AG04450 (cell line): ENCODE measurements at places on chromosomes 6 and 20.

GRCh38 chr20:37899105-37900045, 3.6 kb upstream of the VSTM2L start:
- no peak for DNase-seq

DNA sequence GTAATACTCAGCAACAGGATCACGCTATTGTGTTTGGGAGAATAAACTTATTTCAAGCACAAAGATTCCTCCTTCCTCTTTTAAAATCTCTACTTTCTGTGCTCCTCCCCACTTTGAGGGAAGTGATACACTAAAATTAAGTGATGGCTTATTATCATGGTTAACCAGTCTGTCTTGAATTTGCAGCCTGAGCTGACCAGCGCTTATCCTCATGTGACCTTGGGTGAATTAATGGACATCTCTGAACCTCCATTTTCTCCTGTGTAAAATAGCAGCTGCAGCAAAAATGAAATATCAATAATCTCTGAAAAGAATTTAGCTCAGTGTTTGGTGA, 222.6 kb downstream of the BCAS1 start:
- DNase-seq = no peak

DNA sequence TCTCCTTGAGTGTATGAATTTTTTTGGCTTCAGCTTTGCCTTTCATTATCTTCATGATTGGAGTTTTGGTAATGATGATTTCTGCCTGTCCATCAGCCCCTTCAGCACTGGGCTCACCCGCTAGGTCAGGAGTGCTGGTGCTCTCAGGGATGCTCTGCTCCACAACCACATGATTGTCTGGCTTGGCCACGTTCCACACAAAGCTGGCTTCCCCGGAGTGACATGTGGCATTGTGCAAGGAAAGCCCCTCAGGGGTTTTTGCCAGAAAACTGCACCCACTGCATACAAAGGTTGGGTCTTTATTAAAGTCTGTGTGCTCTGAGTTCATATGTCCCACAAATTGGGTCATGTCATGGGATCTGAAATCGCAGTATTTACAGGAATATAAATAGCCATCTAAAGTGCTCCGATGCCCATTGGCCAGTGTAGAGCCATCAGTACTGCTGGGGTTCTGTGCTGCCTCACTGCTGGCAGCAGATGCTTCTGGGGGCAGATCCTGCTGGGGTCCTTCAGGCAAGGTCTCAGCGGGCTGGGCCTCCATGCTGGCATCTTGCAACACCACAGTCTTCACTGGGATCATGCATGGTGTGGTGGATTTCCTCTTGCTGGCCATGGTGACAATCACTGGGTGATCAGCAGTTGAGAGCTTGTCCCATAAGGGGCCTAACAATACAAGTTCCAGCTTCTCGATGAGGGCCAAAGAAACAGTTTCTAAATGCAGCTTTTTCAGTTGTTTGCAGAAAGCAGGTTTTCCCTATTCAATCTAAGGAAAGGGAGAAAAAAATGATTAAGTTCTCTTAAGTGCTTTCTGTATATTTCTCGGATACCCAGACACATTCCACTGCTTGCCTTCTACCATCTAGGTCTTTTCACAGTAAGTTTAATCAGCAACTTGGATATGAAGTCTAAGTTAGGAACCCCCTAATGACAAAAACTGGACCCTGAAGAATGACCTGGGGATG, 67.2 kb downstream of the PLCG1 start:
- DNase-seq = no peak

DNA sequence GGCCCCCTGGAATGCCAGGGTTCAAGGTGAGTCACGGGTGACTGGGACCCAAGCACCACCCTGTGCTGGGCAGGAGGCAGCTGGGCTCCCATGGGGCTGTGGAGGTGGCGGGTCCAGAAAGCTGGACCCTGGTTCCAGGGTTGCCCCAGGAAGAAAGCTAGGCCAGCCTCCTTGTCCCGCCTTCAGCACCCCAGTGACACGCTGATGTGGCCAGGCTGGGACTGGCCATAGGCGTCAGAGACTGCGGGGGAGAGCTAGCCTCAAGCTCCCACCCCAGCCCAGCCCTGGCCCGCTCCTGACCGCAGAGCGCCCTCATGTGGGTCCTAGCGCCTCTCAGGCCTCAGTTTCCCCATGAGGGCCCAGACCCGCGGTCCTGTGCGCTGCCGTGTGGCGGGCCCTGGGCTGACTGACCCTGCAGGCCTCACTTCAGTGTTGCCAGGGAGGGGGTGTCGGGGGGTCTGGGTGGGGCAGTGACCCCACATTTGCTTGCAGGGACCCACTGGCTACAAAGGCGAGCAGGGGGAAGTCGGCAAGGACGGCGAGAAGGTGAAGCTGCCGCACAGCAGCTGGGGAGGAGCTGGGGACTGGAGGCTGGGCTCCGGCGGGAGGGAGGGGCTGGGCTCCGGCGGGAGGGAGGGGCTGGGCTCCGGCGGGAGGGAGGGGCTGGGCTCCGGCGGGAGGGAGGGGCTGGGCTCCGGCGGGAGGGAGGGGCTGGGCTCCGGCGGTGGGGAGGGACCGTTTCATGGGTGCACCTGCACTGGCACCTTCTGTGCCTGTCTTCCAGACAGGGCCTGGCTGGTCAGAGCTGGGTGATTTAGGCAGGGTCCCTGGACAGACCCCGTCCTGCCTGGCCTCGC, 7.9 kb downstream of the COL9A3 start:
- DNase-seq = no peak

DNA sequence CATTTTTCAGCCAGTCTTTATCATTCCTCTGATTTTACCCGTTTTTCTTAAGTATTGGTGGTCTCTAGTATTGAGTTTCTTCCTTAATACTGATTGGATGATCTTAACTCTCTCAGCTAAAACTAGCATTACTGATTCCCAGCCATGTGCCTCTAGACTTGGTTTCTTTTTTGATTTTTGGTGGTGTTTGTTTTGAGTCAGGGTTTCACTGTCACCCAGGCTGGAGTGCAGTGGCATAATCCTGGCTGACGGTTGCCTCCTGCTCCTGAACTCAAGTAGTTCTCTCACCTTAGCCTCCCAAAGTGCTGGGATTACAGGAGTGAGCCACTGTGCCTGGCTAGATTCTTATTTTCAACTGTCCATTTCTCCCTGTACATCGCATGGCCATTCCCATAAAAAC, 24.9 kb downstream of the DPPA5 start:
- no peak for DNase-seq

DNA sequence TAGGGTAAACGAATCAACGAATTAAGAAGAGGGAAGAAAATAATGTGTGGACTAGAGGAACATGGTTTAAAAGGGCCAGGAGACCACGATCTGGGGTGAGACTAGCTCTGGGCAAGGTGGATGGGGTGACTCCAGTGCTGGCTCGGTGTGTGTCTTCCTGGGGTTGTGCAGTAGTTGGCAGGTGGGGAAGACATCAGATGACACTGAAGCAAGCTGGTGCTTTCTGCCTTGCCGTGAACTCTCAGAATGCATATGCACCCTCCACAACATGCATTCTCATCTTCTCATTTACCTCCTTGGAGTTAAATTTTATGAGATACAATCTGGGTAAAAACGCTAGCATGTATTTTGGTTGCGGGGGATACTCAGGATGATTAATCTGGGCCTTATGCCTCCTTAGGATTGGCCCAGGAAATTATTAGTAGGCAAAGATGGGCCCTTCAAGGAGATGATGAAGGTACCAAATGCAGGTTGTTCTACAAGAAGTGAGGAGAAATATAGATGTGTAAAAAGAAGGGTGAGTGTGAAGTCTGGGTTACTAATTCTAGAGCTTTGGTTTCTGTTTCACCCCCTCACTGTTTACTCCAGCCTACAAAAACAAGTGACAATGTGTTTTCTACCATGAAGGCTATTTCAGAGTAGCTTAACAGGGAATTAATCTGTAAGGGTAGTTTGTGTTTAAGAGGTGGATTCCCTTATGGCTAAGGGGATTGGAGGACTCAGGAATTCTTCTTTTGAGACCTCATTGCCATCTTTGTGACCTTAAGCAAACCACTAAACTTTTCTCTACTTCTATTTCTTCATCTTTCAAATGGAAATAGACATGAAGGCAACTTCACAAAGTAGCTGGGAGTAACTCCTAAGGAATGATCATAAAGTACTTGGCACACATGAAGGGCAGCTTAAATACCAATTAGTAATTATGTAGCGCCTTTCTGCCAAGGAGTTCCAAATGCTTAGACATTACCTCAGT, 71.0 kb upstream of the SUPT3H start:
- DNase-seq = no peak

DNA sequence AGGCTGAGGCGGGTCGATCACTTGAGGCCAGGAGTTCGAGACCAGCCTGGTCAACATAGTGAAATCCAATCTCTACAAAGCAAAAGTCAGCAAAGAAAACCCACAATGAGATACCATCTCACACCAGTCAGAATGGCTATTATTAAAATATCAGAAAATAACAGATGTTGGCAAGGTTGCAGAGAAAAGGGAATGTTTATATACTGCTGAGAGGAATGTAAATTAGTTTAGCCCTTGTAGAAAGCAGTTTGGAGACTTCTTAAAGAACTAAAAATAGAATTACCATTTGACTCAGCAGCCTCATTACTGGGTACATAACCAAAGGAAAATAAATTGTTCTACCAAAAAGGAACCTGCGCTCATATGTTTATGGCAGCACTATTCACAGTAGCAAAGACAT, 16.7 kb upstream of the GCM1 start:
- peak; percentile 34 for DNase-seq

DNA sequence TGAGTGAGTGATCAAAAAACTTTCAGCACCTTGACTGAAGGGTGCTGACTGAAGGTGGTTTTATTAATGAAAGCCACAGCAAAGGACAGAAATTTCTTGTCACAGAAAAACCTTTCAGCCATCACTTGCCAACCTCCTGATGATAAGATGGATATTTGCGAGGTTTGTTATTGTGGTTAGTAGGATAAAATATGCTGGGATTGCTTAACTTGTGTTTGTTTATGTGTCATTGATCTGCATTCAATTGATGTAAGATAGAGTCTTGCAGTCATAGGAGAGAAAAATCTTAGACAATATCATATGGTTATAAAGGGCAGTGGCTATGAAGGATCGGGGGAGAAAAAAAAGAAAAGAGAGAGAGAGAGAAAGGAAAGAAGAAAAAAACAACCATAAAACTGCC, 1.2 kb downstream of the TSBP1 start:
- no peak for DNase-seq

DNA sequence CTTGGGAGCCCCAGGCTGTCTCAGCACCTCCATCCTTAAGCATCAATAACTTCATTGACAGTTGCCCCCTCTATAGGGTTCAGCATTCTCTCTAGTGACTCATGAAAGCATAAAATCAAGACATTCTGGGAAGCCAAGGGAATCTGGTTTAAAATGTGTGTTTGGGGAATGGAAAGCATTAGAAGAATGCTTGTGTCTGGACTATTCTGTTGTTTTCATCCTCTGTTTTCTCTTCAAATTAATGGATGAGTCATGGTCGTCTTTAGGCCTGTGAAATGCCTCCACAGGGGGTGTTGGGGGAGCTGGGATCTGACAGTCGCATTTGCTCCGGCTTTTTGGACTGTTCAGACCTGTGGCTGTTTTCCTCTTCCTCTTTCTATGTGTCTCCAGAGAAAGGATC, 279.7 kb downstream of the CDC5L start:
- DNase-seq = peak; percentile 55

DNA sequence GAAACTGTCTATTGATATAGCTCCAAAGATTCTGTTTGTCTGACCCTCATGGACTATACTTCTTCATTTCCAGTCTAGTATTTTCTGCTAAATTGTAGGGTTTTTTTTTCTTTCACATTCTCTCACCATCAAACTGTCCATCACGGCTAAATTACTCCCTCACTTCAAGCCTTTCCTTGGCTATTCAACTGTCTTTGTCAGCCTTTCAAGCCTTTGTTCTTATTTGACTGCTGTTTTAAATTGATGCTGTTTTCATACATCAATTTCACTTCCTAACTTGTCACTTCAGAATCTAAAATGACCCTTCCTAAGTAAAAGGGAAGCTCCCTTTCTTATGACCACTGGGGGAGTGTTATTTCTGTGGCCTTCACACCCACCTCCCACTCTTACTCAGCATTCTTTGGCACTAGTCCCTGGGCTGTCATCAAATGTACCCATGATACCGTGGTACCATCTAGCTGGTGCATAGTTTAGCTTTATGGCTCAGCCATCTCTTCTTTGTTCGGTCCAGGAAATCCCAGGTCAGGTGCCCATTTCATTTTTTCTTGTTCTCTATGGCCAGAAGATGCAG, 8.6 kb downstream of the GJA1 start:
- no peak for DNase-seq

- DNase-seq = no peak
Observed at GRCh38 chr20:4318891-4319290, 303.5 kb upstream of the RNF24 start.

- DNase-seq = no peak
Observed at GRCh38 chr20:62503401-62504178, 27.8 kb upstream of the GATA5 start.

- DNase-seq = peak; percentile 67
Observed at GRCh38 chr6:149060985-149061760, 256.3 kb upstream of the TAB2 start.

DNA sequence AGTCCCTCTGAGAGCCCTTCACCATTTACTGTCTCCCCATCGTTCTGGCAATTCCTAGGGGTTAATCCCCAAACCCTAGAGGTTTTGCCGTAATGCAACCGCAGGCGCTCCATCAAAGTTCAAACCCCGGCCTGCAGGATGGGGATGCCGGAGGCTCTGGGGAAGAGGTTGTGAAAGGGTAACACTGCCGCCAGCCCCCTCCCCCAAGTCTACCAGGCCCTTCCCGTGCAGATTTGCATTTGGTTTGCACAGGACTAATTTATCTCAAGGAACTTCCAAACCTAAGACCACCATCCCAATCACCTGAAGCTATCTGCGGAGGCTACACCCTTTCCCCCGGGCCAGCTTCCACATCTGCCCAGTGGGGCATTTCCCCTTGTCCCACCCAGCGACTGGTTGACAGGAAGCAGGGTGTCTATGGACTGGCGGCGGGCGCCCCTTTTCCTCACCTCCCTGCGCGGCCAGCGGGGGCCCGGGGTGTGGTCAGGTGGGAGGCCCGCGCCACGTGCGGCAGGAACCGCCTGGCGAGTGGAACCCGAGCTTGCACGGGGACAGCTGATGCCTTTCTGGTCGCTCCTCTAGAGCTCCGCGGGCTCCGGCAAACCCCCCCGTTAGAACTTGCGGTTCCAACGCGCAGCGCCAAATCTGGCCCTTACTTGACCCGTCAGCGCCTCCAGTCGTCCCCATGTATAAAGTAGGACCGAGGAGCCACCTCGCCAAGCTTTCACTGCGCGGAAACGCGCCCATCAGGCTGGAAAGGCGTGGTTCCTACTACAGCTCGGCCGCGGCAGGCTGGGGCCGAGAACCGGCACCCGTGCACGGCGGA, 9.4 kb upstream of the SLC4A11 start:
- DNase-seq = no peak

DNA sequence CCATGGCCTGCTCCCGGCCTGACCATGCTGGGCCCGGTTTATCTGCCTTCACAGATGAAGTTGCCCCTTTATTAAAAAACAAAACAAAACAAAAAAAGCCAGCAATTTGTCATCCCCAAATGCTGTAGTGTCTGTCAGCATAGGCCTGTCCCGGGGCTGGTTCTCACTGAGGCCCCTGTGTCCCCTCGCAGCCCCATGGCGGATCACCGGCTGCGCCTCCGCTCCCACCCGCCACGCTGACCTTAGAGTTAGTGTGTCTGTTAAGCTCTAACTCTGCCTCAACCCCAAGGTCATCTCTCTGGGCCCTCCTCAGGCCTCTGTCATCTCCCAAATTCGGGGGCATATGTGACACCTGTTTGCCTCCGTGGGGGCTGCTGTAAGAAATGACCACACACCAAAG, 11.1 kb downstream of the SLCO4A1 start:
- no peak for DNase-seq
